Mesenteric fat pad (tissue), 1 donor: ENCODE measurements at places on chromosomes 1 and 21. TPM values are rescaled to one million over a fixed set of nuclear protein-coding genes. Genes with fewer than 3 reads are reported as not detected.

- no peak for DNase-seq
Observed at GRCh38 chr21:17340081-17340480, 172.8 kb upstream of the CXADR start.

DNA sequence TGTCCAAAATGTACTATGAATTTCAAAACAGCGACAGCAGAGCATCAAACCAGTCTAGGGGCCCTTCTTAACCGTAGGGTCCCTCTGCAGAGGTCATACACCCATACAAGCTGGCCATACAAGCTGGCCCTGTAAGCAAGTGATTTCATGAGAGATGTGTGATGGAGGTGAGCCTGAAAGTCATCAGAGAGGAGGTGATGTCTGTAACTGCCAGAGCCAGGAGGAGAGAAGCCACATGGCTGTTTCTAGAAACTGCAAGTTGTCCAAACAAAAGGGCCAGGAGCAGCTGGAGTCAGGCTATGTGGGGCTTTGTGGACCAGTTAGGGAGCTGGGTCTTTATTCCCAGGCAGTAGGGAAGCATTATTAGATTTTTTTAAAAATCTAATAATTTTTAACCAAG, 14.8 kb upstream of the SERINC2 start:
- no peak for DNase-seq

Gene CR1
- total RNA-seq: 31.2 TPM

Gene KRTAP22-2
- total RNA-seq: not detected

Gene CLIC6
- 9.9 TPM for total RNA-seq

Gene RIPPLY3
- not detected for total RNA-seq

GRCh38 chr1:190906206-190906725, 428.6 kb upstream of the BRINP3 start:
- DNase-seq: no peak

- DNase-seq: no peak
Observed at GRCh38 chr1:236608930-236609726, 4.8 kb upstream of the HEATR1 start.

Gene AMY1A
- total RNA-seq: not detected

DNA sequence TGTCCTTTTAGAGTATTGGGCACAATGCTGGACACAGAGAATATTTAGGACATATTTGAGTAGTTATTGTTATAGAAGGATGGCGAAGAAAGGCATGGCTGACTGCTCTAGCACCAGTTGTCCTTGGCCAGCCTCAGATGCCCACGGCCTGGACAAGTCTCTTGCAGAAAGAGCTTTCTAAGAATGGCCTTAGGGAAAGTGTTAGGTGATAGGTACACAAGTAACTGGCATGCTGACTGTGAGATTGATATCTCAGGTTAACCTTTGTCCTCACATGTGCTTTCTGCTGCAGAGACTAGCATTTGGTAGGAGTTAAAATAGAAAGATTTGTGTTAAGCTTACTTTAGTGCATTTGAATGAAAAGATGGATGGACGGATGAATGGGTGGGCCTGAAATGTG, 10.1 kb downstream of the SFT2D2 start:
- no peak for DNase-seq

GRCh38 chr1:90474731-90475130, 242.4 kb downstream of the BARHL2 start:
- DNase-seq: no peak

GRCh38 chr21:21845901-21846300, 847.7 kb downstream of the NCAM2 start:
- DNase-seq: no peak

DNA sequence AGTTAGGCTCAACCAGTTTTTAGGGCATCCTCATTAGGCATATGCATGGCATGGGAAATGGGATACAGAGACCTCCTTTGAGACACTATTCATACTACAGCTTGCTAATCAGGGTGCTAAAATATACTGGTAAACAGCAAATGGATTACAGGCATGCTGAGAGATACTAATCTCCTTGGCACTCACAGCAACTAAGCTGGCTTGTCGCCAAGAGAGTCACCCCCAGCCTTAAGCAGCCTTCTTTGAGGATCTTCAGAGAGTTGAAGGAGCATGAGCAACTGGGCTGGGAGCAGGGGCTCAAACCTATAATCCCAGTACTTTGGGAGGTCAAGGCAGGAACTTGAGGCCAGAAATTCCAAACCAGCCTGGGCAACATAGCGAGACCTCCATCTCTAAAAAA, 120.1 kb upstream of the NR5A2 start:
- DNase-seq: no peak

- DNase-seq: no peak
Observed at GRCh38 chr21:39336457-39337008, 12.4 kb downstream of the HMGN1 start.

Gene TEDDM1
- total RNA-seq: not detected

Gene CRABP2
- 6.7 TPM for total RNA-seq

DNA sequence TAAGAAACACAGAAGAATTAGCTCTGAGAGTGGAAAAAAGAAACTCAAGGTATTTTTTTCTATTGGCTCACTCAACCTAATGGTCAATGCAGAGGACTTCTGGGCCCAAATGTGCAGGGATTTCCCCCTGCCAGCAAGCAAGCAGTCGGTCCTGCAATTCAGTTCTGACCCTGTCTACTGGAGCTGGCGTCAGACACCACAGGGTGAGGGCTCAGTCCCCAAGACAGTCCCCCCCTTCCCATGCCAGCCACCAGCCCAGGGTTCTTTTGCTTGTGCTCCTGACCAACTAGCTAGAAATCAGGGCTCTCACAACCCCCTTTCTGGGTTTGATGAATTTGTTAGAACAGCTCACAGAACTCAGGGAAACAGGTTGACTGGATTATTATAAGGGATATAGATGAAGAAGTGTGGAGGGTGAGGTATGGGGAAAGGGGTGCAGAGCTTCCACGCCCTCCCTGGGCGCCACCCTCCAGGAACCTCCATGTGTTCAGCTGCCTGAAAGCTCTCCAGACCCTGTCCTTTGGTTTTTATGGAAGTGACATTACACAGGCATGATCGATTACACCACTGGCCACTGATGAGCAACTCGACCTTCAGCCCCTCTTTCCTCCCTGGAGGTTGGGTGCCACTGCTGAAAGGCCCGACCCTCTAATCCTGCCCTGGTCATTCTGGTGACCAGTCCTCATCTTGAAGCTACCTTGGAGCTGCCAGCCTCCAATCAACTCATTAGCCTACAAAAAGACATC, 22.5 kb upstream of the PWP2 start:
- DNase-seq: peak; percentile 41

Gene DCST1
- not detected for total RNA-seq
